ENCODE measurements at places on chromosomes 5 and 9. TPM values are rescaled to one million over a fixed set of nuclear protein-coding genes. Genes with fewer than 3 reads are reported as not detected.
A peak's percentile ranks its signal among the peaks of the same experiment; 100 is the strongest.

TRIP13 gene
- 2.6 TPM for total RNA-seq

MEIKIN gene
- total RNA-seq: 1.4 TPM

SLC34A3 gene
- total RNA-seq: not detected

GMCL2 gene
- total RNA-seq: not detected

GAS1 gene
- 5.1 TPM for total RNA-seq

IFNA13 gene
- 3.3 TPM for total RNA-seq

DNA sequence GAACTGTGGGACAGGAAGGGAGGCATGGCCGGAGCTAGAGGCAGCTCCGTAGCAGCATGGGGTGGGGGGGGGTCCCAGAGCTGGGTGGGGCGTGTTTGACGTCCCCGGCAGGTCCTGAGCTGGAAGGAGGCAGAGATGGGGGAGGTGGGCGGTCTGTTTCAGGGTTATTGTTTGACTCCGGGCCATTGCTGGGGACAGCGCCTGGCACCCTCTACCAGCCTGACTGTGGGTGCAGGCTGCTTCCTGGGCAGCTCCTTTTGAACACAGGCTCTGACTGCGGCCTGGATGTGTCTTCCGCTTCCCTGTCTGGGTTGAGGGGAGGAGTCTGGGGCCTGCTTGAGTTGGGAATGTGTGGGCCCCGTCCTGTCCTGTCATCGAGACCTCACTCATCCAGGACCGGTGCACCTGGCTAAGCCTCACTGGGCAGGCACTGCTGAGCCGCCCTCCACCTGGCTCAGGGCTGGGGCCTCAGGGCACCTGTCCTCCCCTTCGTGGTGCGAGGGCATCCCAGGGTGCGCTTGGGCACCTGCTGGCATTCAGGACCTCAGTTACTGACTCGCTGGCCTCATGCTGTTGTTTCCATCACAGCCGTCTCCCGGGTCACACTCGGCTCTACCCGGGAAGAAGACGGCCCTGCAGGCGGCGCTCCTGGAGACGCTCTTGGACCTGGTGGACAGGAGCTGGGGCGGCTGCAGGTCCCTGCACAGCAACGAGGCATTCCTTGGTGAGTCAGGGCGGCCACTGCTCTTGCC lies 26.5 kb downstream of the CEP72 start:
- DNase-seq: no peak

DNA sequence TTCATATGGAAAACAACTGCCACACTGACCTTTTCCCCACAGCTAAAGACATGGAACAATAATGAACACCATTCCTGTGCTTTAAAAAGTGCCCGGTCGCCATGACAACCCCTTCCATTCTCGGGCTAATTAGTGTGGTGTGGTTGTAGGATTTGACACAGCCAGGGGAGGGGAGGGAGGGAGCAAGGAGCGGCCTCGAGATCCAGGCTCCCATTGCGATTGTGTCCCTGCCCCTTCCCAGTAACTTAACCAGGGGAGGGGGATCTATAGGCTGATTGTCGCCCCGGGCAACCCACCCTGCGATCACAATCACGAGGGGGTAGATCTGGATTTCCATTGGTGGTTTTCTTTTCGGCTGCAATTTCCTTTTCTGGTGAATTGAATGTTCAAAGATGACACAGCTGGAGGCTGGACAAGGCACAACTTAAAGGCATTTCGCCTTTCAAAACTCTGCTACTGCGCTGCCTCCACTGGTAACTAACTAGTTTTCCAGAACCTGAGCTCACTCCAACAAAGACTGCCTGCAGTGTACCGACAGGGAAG lies 96.7 kb upstream of the RETREG1 start:
- DNase-seq: peak; percentile 72

- no peak for DNase-seq
Measured at GRCh38 chr5:121144764-121145163, 680.7 kb downstream of the PRR16 start.

DNA sequence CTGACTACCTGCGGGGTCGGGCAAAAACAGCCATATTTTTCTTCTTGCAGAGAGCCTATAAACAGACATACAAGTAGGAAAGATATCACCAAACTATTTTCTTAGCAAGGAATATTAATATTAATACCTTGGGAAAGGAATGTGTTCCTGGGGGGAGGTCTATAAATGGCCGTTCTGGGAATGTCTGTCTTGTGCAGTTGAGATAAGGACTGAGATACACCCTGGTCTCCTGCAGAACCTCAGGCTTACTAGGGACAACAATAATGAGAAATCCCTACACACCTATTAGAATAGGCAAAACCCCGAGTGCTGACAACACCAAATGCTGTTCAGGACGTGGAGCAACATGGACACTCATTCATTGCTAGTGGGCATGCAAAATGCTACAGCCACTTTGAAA lies 297.2 kb downstream of the DRD1 start:
- DNase-seq: no peak

- no peak for DNase-seq
Measured at GRCh38 chr9:86043999-86044398, 55.4 kb downstream of the GOLM1 start.

DNA sequence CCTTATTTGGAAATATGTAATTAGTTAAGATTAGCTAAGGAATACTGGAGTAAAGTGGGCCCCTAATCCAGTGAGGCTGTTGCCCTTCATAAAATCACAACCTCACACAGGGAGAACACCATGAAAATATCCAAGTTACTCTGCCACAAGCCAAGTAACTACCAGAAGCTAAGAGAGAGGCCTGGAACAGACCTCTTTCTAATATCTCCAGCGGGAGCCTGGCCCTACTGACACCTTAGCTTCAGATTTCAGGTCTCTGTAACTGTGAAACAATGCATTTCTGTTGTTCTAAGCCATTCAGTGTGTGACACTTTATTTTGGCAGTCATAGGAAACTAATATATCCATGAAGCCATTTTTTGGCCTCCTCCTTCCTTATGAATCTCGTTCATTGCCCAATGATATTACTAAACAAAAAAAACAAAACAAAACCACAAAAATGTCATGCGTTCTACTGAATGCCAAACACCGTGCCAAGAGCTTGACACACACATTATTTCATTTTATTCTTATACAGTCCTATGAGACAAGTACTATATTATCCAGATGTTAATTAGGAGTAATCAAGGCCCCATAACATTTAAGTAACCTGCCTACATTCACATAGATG lies 699.0 kb downstream of the MAT2B start:
- DNase-seq: no peak

GRCh38 chr9:20651939-20652338 lies 29.6 kb upstream of the MLLT3 start:
- no peak for DNase-seq

DNA sequence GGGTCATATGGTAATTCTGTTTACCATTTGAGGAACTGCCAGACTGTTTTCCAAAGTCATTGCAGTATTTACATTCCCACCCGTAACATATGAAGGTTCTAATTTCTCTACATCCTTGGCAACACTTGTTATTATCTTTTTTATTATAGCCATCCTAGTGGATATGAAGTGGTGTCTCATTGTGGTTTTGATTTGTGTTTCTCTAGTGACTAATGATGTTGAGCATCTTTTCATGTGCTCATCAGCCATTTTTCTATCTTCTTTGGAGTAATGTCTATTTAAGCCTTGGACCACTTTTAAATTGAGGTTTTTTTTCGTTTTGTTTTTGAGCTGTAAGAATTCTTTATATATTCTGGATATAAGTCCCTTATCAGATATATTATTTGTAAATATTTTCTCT lies 132.8 kb upstream of the RUSC2 start:
- no peak for DNase-seq

DNA sequence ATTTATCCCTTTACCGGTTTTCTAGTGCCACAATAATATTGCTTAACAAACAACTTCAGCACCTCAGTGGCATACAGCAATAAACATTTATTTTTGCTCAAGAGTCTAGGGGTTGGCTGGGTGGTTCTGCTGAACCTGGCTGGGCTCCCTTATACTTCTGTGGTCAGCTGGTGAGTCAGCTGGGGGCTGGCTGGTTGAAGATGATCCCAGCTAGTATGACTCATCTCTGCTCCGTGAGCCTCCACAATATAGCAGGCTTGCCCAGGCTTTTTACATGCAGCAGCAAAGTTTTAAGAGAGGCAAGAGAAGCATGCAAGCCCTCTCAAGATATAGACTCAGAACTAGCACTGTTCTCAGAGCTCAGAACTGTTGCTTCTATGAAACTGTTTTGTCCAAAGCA lies 523.5 kb upstream of the CLINT1 start:
- peak; percentile 54 for DNase-seq
